Activated T-helper 1 cell treated with anti-CD3 and anti-CD28 coated beads, Interleukin-12 subunit alpha, Interleukin-12 subunit beta, Interleukin-2, Interleukin-4 antibody, amounts not matched to agents 30 ng/mL and 10 ng/mL and 1 ng/mL, durations not matched to agents 14 hours and 24 hours and 36 hours (primary cell): ENCODE measurements at places on chromosomes 3 and 15. TPM values are rescaled to one million over a fixed set of nuclear protein-coding genes. Genes with fewer than 3 reads are reported as not detected.

- H3K4me1 ChIP-seq = peaks cover 21% of the 10 kb centered on the region
- peaks cover 3% of the 10 kb centered on the region for H3K36me3 ChIP-seq
- H3K4me3 ChIP-seq = no peak overlapping the region
Measured at GRCh38 chr3:189353318-189353965, 181.7 kb downstream of the TPRG1 start.

DNA sequence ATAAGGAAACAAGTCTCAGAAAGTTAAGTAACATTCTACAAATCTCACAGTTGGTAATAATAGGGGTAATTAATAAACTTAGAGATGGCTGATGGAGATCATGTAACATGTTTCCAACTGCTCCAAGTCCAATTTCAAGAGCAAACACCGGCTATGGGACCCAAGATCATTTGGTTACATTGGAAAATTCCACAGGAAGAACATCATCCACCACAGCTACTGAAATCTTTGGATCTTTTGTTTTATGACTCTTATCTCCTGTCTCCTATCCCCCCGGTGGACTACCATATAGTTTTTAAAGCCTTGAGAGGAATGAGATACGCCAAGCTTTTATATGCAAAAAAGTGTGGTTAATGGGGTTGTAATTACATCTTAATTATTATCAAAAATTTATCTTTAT is 216.1 kb downstream of the WNT5A start:
- no peak overlapping the region for H3K27ac ChIP-seq
- H3K36me3 ChIP-seq = no peaks in the 10 kb centered on the region

Gene SV2B
- 0.08 and 0.12 TPM in 2 replicates for total RNA-seq

DNA sequence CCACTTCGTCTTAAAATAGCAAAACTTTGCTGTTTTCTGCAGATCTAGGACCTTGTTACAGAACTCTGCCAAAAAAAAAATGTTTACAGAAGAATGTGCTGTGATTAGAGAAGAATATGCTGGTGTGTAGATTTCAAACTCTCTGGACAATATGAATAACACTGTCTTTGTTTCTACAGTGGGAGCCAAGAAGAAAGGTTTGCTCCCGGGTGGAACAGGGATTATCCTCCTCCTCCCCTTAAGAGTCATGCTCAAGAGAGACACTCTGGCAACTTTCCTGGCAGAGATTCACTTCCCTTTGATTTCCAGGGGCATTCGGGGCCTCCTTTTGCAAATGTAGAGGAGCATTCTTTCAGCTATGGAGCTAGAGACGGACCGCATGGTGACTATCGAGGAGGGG is 27.3 kb downstream of the RBM6 start:
- DNase-seq = no peak
- H3K4me1 ChIP-seq = no peaks in the 10 kb centered on the region
- no peaks in the 10 kb centered on the region for H3K27me3 ChIP-seq
- no peak overlapping the region for H3K4me3 ChIP-seq
- no peak overlapping the region for H3K27ac ChIP-seq

GRCh38 chr3:71355862-71356261 is 227.7 kb downstream of the FOXP1 start:
- H3K27ac ChIP-seq = no peak overlapping the region
- no peaks in the 10 kb centered on the region for H3K36me3 ChIP-seq
- H3K4me3 ChIP-seq = no peak overlapping the region
- DNase-seq = no peak
- peaks cover 37% of the 10 kb centered on the region for H3K27me3 ChIP-seq

GRCh38 chr3:138114988-138115971 is at the start of gene DZIP1L:
Gene DZIP1L, minus strand, starts transcription at chr3:138115608. Its CDS starts 11,637 bp downstream, at chr3:138103971.
- H3K27ac ChIP-seq = no peak within 1 kb of the TSS
- H3K36me3 ChIP-seq = peaks cover 3% of the 10 kb centered on the region
- DNase-seq = peak; percentile 12
- H3K4me1 ChIP-seq = peaks cover 14% of the 10 kb centered on the region

DNA sequence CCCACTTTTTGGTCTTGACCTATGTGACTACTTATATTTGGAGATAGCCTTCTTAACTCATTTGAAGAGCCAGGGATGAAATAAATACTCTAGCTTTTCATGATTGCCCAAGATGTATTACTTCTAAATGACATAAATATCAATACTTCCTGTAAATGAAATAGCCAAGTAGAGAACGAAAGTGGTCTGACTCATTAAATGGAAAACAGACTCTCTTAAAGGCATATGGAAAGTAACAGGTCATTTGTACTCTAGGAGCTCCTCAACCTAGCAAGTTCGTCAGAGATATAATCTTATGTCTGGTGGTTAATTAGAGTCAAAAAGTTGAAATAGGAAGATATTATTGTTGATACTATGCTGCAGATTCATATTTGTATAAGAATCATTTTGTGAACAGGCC is 1105.4 kb downstream of the TUSC7 start:
- H3K27ac ChIP-seq = no peak overlapping the region
- H3K4me3 ChIP-seq = no peak overlapping the region
- no peaks in the 10 kb centered on the region for H3K27me3 ChIP-seq
- no peaks in the 10 kb centered on the region for H3K36me3 ChIP-seq
- no peak for DNase-seq

DNA sequence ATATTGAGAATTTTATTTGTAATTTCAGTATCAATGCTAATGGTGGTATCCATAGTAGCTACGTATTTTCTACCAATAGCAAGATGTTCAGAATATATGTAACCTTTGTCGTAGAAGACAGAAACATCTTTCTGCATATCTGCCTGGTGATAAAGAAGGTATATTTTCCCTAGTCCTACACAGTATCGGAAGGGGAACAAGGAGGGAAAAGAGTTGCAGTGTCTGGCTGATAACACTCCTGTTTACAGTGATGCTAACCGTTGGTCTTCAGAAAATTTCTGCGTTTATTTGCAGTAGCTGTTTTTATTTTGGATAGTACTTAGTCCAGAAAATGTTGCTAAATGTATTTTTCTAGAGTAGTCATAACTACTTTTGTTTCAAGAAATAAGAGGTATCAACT is 25.2 kb downstream of the TSC22D2 start:
- H3K4me3 ChIP-seq = no peak overlapping the region
- DNase-seq = no peak
- H3K27me3 ChIP-seq = no peaks in the 10 kb centered on the region
- peaks cover 5% of the 10 kb centered on the region for H3K36me3 ChIP-seq
- H3K27ac ChIP-seq = no peak overlapping the region
- no peaks in the 10 kb centered on the region for H3K4me1 ChIP-seq

Gene PSMD6
- total RNA-seq = 133 and 137 TPM in 2 replicates

GRCh38 chr3:142053835-142054234 is 95.5 kb downstream of the TFDP2 start:
- no peaks in the 10 kb centered on the region for H3K36me3 ChIP-seq
- DNase-seq = no peak
- H3K27me3 ChIP-seq = no peaks in the 10 kb centered on the region
- H3K4me1 ChIP-seq = peaks cover 5% of the 10 kb centered on the region
- no peak overlapping the region for H3K27ac ChIP-seq

- H3K27ac ChIP-seq = no peak overlapping the region
- no peaks in the 10 kb centered on the region for H3K27me3 ChIP-seq
- no peak overlapping the region for H3K4me3 ChIP-seq
- peaks cover 13% of the 10 kb centered on the region for H3K4me1 ChIP-seq
- no peak for DNase-seq
Measured at GRCh38 chr3:111732252-111732879, 126.7 kb upstream of the PHLDB2 start.

Gene PCNP
- total RNA-seq = 182 and 190 TPM in 2 replicates

- H3K4me3 ChIP-seq = no peak overlapping the region
- DNase-seq = no peak
- no peak overlapping the region for H3K27ac ChIP-seq
- H3K27me3 ChIP-seq = peaks cover 2% of the 10 kb centered on the region
- H3K4me1 ChIP-seq = no peaks in the 10 kb centered on the region
Measured at GRCh38 chr3:171506743-171507319, 46.6 kb upstream of the TNIK start.

Gene TIMP4
- total RNA-seq = 0.12 TPM in 1 of 2 replicates, not detected in the other

DNA sequence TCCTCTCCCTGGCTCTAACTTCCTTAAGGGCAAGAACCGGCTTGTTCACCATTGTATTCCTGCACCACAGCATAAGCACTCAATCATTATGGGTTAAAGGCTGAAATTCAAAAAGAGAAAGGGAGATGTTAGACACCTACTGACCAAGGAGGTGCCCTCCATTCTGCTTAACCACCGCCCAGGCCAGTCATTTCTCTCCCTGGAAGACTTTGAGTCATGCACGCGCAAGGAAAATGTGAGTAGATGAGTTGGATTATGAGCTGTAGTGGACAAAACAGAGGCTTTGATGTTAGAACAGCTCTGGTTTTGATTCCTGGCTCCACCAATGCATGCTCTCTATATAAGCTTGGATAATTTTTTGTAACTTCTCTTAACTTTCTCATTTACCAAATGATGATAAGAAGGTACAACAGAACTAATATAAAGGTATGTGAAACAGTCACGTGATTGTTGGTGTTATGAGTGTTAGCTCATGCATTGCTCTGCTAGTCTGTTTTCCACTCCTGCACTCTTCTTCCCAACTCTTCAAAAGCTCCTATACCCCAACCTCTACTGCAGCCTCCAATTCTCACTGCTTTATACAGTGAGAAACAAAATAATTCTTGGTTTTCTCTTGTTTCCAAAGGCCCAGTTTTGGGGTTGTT is 148.4 kb upstream of the ATP11B start:
- no peak overlapping the region for H3K4me3 ChIP-seq
- no peaks in the 10 kb centered on the region for H3K36me3 ChIP-seq
- no peaks in the 10 kb centered on the region for H3K4me1 ChIP-seq
- H3K27me3 ChIP-seq = peaks cover 11% of the 10 kb centered on the region
- no peak for DNase-seq

Gene FANCD2OS
- not detected in 2 replicates for total RNA-seq

DNA sequence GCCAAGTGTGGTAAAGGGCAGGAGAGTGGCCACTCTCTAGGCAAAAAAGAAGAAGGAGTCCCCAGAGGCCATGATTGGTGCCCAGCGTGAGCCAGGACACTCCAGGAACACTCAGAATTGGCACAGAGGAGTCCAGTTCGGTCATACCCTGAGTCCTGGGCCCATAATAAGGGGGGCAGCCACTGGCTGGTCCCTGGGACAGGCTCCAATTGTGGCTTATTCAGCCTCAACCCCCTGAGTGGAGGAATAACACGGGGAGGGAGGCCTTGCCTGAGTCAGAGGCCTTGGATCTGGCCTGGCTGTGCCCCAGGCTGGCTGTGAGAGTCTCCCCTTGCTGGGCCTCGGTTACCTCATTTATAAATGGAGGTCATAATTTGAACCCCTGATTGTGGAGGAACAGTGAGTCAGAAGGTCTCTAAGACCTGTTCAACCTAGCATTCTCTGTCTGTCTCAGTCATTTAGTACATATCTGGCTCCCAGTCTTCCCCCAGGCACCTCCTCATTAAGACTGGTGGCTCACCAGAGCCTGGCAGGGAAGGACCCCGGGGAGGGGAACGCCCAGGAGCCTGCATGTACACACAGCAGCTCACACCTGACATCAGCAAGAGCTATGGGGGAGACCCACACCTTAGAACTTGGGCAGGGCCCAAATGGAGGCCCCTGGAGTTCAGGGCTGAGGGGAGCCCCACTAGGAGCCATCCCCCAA is 95.9 kb upstream of the ATP2B2 start:
- H3K27ac ChIP-seq = no peak overlapping the region
- H3K4me1 ChIP-seq = peaks cover 25% of the 10 kb centered on the region
- H3K27me3 ChIP-seq = peaks cover 25% of the 10 kb centered on the region
- no peak for DNase-seq
- H3K36me3 ChIP-seq = no peaks in the 10 kb centered on the region

GRCh38 chr3:24492971-24493551 is 1.6 kb downstream of the THRB start:
- peaks cover 52% of the 10 kb centered on the region for H3K27me3 ChIP-seq
- no peaks in the 10 kb centered on the region for H3K4me1 ChIP-seq
- H3K36me3 ChIP-seq = no peaks in the 10 kb centered on the region
- no peak for DNase-seq

- no peaks in the 10 kb centered on the region for H3K4me1 ChIP-seq
- H3K36me3 ChIP-seq = no peaks in the 10 kb centered on the region
- DNase-seq = no peak
Measured at GRCh38 chr3:118180853-118181252, 853.8 kb downstream of the IGSF11 start.

GRCh38 chr3:119586733-119587172 is 7.5 kb downstream of the ADPRH start:
- peaks cover 2% of the 10 kb centered on the region for H3K36me3 ChIP-seq
- no peak overlapping the region for H3K4me3 ChIP-seq
- no peaks in the 10 kb centered on the region for H3K27me3 ChIP-seq
- peaks cover 29% of the 10 kb centered on the region for H3K4me1 ChIP-seq
- H3K27ac ChIP-seq = no peak overlapping the region
- DNase-seq = no peak

Gene PLXND1
- 1.3 and 1.7 TPM in 2 replicates for total RNA-seq

Gene GOLGA6D
- total RNA-seq = not detected in 2 replicates

DNA sequence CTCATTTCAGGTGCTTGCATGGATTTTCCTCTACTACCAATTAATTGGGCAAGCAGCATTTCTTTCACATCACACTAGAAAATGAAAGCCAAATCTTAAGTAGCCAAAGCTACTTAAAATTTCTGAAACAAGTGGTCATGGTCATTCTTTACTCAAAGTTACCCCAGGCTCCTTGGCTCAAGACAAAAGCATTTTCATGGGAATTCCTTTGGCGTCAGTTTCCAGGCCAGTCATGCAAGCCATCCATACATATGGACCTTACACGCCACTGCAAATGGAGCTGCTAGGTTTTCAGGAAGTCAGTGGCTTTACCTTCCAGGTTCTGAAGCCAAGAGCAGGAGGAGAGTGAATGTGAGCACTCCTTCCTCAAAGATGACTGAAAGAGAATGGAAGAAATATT is 83.7 kb upstream of the IL12A start:
- no peak overlapping the region for H3K27ac ChIP-seq
- H3K36me3 ChIP-seq = no peaks in the 10 kb centered on the region
- no peaks in the 10 kb centered on the region for H3K4me1 ChIP-seq
- H3K4me3 ChIP-seq = no peak overlapping the region

DNA sequence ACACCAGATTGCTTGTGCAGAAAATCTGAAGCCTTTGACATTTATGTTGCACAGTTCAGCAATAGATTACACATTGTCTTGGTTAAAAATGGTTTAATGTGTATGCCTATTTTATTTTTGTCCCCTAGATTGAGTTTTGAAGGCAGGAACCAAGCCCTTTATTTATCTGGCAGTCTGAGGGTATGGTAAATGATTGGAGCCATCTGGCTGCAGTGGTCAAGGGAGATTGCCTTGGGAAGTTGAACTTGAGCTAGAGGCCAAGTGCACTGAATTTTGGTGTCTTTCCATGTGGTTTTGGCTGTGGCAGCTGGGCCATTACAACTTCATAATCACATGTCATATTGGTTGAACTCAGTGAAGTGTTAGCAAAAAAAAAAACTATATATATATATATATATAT is 248.7 kb upstream of the C2CD4B start:
- DNase-seq = no peak
- no peak overlapping the region for H3K27ac ChIP-seq
- no peaks in the 10 kb centered on the region for H3K36me3 ChIP-seq

Gene DNAH1
- total RNA-seq = 12.1 and 12.2 TPM in 2 replicates

GRCh38 chr3:124325248-124325647 is 333.3 kb upstream of the ROPN1 start:
- no peaks in the 10 kb centered on the region for H3K36me3 ChIP-seq
- H3K27ac ChIP-seq = no peak overlapping the region
- H3K4me3 ChIP-seq = no peak overlapping the region
- DNase-seq = no peak
- no peaks in the 10 kb centered on the region for H3K27me3 ChIP-seq
